ENCODE measurements at places on chromosomes 1 and 21.

DNA sequence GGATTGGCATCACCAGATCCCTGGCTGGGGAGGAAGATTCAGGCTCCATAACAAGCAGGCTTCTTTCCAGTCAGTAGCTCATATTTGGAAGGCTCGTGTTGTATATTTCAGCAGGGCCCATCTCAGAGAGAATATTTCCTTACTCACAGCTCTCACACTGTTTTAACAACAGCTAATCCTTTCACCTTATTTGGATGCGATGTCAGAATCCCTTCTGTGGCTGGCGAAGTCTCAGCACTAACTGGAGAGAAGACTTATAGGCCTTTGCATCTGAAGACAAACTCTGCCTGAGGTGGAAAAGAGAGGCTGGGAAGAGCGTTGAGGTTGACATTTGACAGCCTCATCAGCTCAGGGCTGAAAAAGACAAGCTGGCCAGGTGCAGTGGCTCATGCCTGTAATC, 47.2 kb upstream of the CAPZB start:
- H3K27me3 ChIP-seq, result no peaks in the 10 kb centered on the region
- no peak overlapping the region for H3K27ac ChIP-seq
- no peak for DNase-seq
- peaks cover 3% of the 10 kb centered on the region for H3K36me3 ChIP-seq
- H3K4me1 ChIP-seq, result peaks cover 3% of the 10 kb centered on the region

GRCh38 chr1:234963180-234963903, 165.3 kb downstream of the TOMM20 start:
- H3K36me3 ChIP-seq, result no peaks in the 10 kb centered on the region
- H3K27me3 ChIP-seq, result peaks cover 8% of the 10 kb centered on the region
- peaks cover 59% of the 10 kb centered on the region for H3K4me1 ChIP-seq
- DNase-seq, result peak; percentile 92
- H3K27ac ChIP-seq, result peak overlapping the region; percentile 93

DNA sequence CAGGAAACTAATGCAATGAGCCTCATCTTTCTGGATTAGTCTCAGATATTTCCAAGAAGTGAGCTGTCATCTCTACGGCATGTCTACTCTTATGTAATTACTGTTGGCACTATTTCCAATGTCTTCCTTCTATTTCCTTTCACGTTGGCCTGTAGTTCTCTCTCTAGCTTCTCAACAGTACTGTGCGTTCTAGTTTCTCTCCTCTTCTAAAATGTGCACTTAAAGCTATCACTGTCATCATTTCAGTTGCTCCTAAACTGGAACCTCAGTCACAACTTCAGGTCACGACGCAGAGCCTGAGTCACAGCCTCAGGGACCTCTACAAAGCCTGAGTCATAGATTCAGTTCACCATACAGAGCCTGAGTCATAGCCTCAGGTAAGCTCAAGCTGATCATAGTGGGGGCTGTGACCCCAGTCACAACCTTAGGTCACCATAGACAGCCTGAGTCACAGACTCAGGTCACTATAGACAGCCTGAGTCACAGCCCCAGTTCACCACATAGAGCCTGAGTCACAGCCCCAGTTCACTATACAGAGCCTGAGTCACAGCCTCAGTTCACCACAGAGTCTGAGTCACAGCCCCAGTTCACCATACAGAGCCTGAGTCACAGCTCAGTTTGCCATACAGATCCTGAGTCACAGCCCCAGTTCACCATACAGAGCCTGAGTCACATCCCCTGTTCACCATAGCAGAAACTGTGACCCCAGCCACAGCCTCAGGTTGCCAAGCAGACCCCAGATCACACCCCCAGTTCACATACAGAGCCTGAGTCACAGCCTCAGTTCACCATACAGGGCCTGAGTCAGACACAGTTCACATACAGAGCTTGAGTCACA, 13.0 kb downstream of the WNT9A start:
- H3K36me3 ChIP-seq, result no peaks in the 10 kb centered on the region
- H3K4me1 ChIP-seq, result peaks cover 14% of the 10 kb centered on the region
- peaks cover 4% of the 10 kb centered on the region for H3K27me3 ChIP-seq
- peak; percentile 31 for DNase-seq

DNA sequence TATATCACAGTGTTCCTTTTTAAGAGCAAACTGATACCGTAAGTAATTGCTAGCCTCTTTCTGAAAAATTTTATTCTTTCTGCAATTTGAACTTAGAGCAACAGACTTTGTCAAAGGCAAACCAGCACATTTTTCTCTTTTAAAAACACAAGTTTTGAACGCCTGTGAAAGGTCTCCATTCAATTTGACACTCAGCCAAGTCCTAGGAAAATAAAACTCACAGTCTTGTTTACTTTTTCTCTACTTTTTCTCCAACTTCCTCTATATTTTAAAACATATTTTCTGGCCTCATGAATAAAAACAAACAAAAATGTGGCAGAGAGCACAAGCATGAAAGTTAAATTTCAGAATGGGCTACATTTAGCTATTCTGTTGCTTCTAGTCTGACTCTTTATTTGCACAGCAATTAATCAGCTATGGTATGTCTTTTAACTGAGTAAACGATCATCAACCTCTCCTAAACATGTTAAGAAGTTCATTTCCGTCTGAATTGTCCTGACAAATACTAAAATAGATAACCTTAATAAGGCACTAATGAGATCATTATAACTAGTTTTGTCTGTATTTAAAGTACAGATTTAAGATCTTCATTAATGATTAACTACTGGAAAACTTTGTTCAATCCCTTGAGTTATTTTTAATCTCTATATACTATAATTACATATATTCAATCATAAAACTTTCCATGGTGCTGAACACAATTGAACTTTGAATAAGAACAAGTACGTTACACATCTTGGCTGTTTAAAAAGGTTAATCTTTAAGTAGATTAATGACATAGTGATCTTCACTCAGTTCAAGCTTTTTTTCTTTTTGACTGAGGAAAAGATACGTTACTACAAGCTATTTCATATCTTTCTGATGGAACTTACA, 550.6 kb downstream of the PTBP2 start:
- no peaks in the 10 kb centered on the region for H3K27me3 ChIP-seq
- no peak overlapping the region for H3K27ac ChIP-seq
- H3K4me3 ChIP-seq, result no peak overlapping the region
- no peak for DNase-seq
- peaks cover 22% of the 10 kb centered on the region for H3K36me3 ChIP-seq
- H3K4me1 ChIP-seq, result no peaks in the 10 kb centered on the region

DNA sequence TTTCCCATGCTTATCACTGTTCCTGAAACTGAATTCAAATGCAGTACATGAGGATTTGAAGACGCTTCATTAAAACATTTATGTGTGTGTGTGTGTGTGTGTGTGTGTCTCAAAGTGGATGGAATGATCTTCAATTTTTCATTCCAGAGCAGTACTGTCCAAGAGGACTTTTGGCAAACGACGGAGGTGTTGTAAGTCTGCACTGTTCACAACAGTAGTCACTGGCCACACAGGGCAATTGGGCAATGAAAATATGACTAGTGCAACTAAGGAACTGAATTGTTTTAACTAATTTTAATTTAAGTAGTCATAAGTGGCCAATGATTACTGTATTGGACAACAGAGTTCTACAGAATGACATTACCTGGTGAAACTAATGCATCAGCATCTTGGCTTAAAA, 5.0 kb downstream of the TAF5L start:
- H3K4me3 ChIP-seq, result no peak overlapping the region
- H3K36me3 ChIP-seq, result no peaks in the 10 kb centered on the region
- peaks cover 8% of the 10 kb centered on the region for H3K27me3 ChIP-seq
- peaks cover 70% of the 10 kb centered on the region for H3K4me1 ChIP-seq
- DNase-seq, result no peak
- no peak overlapping the region for H3K27ac ChIP-seq

- peaks cover 6% of the 10 kb centered on the region for H3K27me3 ChIP-seq
- H3K4me3 ChIP-seq, result no peak overlapping the region
- no peak for DNase-seq
- peaks cover 3% of the 10 kb centered on the region for H3K4me1 ChIP-seq
- H3K27ac ChIP-seq, result no peak overlapping the region
Measured at GRCh38 chr1:117587499-117588356, 18.1 kb upstream of the TENT5C start.

DNA sequence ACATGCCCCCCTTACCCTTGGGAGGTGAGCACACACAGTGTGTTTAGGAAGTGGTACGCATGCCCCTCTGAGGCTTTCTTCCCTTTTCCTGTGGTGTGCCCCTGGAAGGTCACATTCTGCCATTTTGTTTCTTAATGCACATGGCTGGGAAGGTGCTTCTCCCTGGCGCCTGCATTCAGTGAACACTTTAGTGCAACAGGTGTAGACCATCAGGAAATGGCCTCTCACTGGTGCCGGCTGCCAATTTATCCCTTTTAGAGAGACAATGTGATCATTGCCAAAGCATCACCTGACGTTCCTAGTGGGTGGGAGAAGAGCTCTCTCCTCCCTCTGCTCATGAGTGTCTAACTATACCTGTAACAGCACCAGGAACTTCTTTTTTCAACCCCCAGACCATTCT, 51.8 kb upstream of the PDE9A start:
- no peaks in the 10 kb centered on the region for H3K36me3 ChIP-seq
- peaks cover 17% of the 10 kb centered on the region for H3K27me3 ChIP-seq
- H3K4me3 ChIP-seq, result no peak overlapping the region
- no peaks in the 10 kb centered on the region for H3K4me1 ChIP-seq
- DNase-seq, result no peak

- H3K4me1 ChIP-seq, result no peaks in the 10 kb centered on the region
- peaks cover 2% of the 10 kb centered on the region for H3K27me3 ChIP-seq
- no peak for DNase-seq
- H3K36me3 ChIP-seq, result no peaks in the 10 kb centered on the region
- H3K27ac ChIP-seq, result no peak overlapping the region
- no peak overlapping the region for H3K4me3 ChIP-seq
Measured at GRCh38 chr1:56215086-56215485, 364.3 kb downstream of the PLPP3 start.

DNA sequence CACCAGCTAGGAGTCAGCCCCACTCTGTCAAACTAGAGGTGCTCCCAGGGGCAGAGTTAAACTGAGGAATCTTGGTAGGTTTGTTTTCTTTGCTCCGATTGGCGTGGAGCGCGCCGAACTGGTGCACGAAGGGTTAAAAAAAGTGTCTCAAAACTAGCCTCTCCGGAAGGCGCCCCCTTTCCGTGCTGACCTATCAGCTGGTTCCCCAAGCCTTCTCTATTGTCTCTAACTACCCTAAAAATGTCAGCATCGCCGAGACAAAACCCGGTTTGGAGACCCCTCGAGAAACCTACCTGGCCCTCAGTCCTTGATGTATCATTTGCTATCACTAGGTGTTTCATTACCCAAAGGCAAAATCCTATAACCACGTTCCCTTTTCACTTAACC, 2.2 kb downstream of the TGFB2 start:
- H3K4me3 ChIP-seq, result peak overlapping the region; percentile 82
- H3K27ac ChIP-seq, result no peak overlapping the region
- DNase-seq, result no peak
- H3K4me1 ChIP-seq, result peaks cover 22% of the 10 kb centered on the region
- peaks cover 10% of the 10 kb centered on the region for H3K27me3 ChIP-seq
- peaks cover under 1% of the 10 kb centered on the region for H3K36me3 ChIP-seq

- H3K27me3 ChIP-seq, result peaks cover 2% of the 10 kb centered on the region
- H3K4me3 ChIP-seq, result no peak overlapping the region
- peaks cover 25% of the 10 kb centered on the region for H3K4me1 ChIP-seq
- no peak for DNase-seq
- H3K36me3 ChIP-seq, result no peaks in the 10 kb centered on the region
Measured at GRCh38 chr1:26478159-26478558, 5.9 kb downstream of the HMGN2 start.

DNA sequence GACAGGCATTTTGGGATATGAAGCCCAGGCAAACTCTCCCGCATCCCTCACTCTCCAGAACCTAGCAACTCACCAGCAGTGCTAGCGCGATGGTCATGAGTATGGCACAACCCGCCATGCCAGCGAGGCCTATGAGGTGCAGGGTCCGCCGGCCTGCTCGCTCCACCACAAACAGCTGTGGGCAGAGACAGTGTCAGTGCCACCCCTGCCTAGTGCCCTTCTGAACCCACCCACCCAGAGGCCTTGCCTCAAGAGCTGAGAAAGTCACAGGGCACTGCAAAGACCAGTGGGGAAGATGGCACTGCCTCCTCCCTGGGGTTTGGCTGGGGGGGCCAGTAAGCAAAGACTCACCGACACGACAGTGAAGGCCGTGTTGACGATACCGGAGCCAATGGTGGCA, 29.8 kb downstream of the SLC2A1 start:
- peaks cover 75% of the 10 kb centered on the region for H3K4me1 ChIP-seq
- peaks cover 49% of the 10 kb centered on the region for H3K36me3 ChIP-seq
- peak overlapping the region; percentile 68 for H3K27ac ChIP-seq

GRCh38 chr21:37631319-37632117, 264.9 kb downstream of the DYRK1A start:
- no peak overlapping the region for H3K4me3 ChIP-seq
- no peaks in the 10 kb centered on the region for H3K36me3 ChIP-seq
- H3K27ac ChIP-seq, result no peak overlapping the region

GRCh38 chr21:45074818-45075595, 627 bp downstream of the ADARB1 start:
- peak; percentile 14 for DNase-seq
- H3K4me3 ChIP-seq, result peak overlapping the region; percentile 89
- peaks cover 4% of the 10 kb centered on the region for H3K27me3 ChIP-seq

- no peak for DNase-seq
- no peaks in the 10 kb centered on the region for H3K4me1 ChIP-seq
- no peak overlapping the region for H3K27ac ChIP-seq
- peaks cover 5% of the 10 kb centered on the region for H3K27me3 ChIP-seq
Measured at GRCh38 chr1:230029244-230029941, 37.6 kb upstream of the GALNT2 start.

DNA sequence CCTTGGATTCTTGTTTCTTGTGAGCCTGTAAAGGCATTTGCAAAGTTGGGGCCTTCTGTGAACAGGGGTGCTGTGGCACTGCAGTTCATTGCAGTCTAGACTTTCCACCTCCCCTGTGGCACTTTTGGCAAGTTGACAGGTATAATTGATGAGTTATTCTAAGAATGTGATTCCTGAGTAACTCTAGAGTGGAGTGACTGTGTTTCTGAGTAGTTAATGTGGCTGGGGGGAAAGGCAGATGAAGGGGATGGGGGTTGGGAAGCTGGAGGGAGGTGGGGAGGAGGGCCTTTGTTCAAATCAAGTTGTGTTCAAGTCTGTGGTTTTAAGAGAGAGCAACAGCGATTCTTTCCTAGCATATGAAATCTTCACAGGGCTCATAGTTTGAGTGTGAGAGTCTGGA, 32.9 kb downstream of the PBX1 start:
- H3K36me3 ChIP-seq, result no peaks in the 10 kb centered on the region
- DNase-seq, result no peak
- H3K27ac ChIP-seq, result no peak overlapping the region
- no peak overlapping the region for H3K4me3 ChIP-seq

DNA sequence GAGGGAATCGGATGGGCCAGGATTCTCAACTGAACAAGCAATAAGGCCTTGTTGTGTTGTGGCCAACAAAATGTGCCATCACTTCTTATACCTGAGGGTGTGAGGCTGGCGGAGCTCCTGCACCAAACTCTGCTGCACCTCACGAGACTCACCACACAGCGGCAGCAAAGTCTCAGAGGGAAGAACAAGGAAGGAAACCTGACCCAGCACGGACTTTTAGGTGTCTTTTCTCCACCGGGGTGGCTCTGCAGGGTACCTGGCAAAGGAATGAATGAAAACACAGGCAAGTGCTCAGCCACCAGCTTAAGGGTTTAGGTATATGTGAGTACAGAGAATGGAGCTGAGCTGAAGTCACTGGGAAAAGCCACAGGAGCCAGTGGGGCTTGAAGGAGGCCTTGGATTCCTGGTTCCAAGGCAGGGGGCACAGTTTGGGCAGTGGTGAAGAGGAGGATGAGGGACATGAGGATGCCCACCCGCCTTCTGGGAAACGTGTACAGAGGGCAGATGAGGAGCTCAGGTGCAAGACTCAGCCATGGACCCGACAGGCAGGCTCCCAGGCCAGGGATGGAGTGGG, 31.1 kb upstream of the HSD3B1 start:
- no peaks in the 10 kb centered on the region for H3K4me1 ChIP-seq
- H3K27ac ChIP-seq, result peak overlapping the region; percentile 52
- H3K4me3 ChIP-seq, result no peak overlapping the region

All from immature natural killer cell (primary cell).